ENCODE measurements at places on chromosomes 7 and 10.

DNA sequence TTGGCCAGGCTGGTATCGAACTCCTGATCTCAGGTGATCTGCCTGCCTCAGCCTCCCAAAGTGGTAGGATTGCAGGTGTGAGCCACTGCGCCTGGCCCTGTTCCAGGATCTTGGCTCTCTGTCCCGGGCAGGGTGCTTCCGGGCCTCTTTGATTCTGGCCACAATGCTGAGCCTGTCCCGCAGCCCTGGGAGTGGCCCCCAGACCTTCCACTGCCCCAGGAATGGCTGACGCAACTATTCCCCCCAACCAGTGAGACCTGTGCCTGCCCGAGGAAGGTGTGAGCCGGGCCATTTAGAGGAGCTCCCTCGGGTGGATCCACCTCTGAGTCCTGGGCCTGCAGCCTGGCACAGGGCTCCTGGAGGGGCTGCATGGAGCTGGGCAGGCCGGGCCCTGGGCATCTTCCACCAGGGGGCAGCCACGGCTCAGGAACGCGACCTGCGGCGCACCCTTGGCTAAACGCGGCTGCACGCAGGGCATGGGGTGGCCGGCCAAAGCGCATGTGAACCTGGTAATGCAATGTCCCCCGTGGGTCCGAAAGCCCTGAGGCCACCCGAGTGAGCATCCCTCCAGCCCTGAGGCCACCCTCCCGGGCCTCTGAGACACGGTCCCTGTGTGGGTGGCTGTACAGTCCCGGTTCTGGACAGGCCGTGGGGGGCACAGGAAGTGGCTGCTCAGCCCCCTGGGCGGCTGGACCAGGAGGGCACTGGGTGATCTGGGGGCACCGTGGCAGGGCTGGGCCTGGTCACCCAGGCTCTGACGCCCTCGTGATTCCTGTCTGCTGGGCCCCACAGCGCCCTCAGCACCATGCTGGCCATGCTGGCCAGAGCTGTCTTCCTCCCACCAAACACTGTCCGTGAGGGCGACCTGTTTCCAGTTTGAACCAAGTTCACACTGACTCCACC lies 24.8 kb downstream of the GRIFIN start:
- DNase-seq: peak; percentile 68

GRCh38 chr10:33476757-33477273 lies 142.3 kb upstream of the NRP1 start:
- no peak for DNase-seq

DNA sequence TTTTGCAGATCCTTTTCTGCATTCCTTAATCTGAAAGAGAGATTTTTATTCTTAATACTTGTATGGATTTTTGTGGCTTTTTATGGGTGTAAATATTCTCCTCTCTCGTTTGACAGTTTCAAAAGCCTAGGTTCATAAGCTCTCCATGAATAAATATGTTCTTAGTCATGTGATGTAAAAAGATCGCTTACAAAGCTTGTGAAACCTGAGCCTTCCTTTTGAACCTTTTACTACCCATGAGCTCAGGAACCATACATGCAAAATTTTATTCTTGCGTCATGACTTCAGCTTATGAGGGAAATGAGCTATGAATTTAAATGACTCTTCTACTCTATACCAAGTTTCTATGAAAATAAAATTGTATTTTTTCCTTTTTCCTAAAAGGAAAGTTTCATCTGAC lies 98.7 kb downstream of the POLL start:
- no peak for DNase-seq

DNA sequence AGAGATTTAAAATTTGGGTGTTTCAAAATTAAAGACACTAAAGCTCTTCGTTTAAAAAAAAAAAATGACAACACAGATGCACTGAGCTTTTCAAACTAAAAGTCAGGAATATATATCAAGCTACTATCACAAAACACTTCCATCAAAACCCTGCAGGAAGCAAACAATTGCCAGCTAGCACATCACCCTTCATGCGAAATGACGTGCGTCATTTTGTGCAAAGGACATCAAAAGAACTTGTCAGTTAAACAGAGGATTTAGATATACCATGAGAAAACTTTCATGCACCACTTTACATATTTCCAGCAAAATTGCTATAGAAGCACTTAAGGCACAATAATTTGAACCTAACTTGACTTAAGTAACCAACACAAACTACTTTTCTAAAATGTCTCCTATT lies 264.7 kb downstream of the GRM8 start:
- DNase-seq: no peak

GRCh38 chr7:100093054-100093453 lies 4.3 kb downstream of the COPS6 start:
- no peak for DNase-seq

- no peak for DNase-seq
Measured at GRCh38 chr10:46254467-46254866, 32.3 kb upstream of the ANTXRL start.

DNA sequence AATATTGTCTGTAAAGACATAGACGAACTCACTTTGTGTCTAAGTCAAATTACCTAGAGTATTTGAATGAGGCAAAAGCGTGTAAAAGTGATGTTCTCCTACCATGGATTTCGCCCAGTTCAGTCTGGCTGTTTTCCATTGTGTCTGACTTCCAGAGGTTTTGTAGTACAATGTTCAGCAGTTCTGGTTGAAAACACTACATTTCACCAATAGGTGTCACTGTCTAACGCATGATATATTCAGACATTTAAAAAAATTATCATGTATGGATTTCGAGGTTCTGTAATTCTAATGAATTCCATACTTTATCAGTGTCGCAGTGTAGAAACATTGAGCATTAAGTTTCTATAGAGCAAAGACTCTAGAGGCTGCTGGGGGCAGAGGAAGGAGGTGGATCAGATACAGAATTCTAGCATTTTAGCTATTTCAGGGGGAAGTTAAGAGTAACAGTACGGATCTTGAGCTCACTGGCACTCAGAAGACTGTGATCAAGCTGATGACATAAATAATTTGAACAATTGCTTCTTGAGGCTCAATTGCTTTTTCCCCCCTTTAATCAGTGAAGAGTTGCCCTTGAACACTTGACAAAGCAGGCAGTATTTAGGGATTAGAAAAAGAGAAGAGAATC lies 196.9 kb upstream of the RHOBTB1 start:
- no peak for DNase-seq

- DNase-seq: no peak
Measured at GRCh38 chr7:131781-132482, 60.4 kb upstream of the FAM20C start.

- DNase-seq: no peak
Measured at GRCh38 chr10:5561704-5562645, 37.2 kb downstream of the CALML3 start.

DNA sequence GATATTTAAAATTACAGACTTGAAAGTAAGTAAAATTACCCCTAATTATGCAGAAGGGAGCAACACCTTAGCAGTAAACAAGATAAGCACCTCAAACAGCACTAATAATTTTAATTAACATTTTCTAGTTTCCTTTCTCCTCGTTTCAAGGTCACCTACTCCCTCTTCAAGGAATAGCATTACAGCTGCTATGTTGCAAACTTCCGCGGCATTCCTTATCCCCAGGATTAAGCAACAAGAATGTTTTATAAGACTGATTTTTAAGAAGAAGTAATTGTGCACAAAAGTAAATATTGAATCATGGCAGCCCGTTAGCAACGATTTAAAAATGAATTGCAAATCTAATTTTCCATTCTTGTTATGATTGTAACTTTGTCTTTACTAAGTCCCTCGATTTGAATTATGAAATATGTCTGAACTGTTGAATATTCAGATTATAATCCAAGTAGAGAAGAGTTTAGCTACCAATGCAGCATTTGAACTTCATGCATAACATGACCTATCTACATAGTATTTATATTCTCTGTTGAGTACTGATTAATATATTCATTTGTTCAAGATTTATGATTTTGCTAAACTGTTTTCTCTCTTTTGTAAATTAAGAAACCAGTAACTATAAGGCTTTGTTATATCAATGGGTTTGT lies 593.5 kb upstream of the MGMT start:
- DNase-seq: no peak

GRCh38 chr7:94394109-94394436 lies 622 bp upstream of the COL1A2 start:
- DNase-seq: no peak

DNA sequence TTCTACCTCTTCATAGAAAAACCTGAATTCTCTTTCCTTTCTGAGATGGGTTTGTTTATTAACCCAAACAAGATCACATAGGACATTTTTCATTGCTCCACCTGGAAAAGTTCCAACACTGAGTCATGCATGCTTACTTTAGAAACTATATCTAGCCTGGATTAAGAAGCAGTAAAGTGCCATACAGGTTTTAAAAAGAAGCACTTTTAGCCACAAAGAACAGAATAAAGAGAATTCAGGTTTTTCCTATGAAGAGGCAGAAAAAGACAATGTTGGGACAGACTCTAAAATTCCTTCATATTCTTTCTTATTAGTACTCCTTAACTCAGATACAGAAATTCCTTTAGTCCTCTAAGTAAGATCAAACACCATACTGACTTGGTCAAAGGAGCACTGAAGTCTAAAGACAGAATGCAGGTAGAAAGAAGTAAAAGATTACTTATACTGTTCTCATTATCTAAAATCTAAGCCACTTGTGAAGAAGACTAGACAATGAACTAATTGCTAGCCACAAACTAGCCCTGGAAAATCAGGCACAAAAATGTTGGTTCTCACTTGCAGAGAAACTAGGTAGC lies 241.3 kb downstream of the ANK3 start:
- no peak for DNase-seq

DNA sequence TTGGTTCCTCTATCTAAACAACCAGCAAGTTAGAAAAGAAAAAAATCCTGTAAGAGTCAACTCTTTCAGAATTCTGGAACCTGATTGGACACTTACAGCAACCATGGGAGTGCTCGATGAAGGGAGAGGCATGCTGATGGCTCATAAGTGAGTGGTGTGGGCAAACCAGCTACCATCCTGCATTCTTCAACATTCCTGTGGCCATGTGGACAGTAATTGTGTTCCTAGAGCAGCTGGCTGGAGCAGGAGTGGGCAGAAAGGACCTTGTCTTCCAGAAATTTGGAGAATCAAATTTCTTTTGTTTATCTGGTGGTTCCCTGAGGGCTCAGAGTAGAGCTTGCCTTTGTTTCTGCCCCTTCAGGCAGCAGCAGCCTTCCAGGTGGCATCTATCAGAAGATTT lies 22.5 kb upstream of the MYL7 start:
- DNase-seq: no peak

DNA sequence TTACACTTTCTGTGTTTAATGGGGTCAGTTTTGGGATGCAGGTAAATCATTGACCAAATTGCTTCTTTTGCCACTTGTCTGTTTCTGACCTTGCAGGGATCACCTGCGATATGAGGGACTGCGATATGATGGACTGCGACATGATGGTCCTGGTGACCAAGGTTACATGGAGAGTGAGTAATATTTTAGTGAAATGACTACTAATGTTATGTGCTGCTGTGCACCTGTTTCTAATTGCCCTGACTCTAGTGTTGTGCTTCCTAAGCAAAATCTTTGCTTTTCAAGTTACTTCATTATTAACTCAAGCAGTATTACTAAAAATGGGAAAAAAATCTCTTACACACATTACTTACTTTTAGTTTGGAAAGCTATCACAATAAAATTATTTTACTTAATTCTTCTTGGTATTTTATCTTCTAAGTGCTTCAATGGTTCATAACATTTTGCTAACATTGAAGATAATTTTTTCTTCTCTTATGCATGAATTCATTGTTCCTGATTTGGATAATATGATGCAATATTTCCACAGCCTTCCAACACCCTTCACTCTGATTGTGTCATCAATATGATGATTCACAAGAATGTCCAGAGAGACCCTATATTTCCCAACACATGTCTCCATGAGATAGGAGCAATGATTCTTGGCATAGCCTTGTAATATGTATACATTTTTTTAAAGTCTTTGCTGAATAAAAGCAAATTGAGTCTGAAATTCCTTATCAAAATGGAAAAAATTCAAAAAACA lies 306.2 kb upstream of the AKR1E2 start:
- DNase-seq: no peak

- DNase-seq: no peak
Measured at GRCh38 chr7:46153583-46153950, 232.5 kb upstream of the IGFBP3 start.

GRCh38 chr10:22633106-22633505 lies 81.3 kb downstream of the PIP4K2A start:
- no peak for DNase-seq

- no peak for DNase-seq
Measured at GRCh38 chr10:113214331-113214730, 264.3 kb downstream of the TCF7L2 start.

DNA sequence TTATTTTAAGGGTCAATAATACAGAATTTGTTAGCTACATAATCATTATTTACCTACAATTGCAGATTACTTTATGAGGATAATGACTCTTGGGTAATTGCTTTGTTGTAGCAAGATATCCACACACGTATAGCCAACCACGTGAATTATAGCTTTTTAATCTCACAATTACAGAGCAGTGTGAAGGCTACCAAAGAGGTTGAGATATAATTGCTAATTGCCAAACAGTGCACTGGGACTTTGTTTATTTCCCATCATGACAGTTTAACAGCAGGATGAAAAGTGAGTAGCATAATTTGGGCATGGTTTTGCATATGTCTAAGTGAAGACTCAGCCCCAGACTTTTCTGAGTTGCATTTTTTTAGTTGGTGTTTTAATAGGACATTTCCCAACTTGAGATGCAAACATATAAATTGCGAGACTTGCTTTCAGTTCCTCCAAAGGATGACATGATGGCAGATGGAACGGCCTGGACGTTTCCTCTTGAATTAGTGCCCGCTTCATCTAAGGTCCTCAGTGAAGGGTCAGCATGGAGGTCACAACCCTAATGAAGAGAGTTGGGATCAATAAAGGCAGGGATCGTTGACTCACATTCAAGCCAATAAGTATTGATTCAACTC lies 180.7 kb upstream of the GPR26 start:
- no peak for DNase-seq

GRCh38 chr10:107164992-107165391 lies 486 bp upstream of the SORCS1 start:
- DNase-seq: no peak

- no peak for DNase-seq
Measured at GRCh38 chr10:75709811-75710210, 278.4 kb downstream of the LRMDA start.

- DNase-seq: no peak
Measured at GRCh38 chr10:76398043-76398710, 966.8 kb downstream of the LRMDA start.

DNA sequence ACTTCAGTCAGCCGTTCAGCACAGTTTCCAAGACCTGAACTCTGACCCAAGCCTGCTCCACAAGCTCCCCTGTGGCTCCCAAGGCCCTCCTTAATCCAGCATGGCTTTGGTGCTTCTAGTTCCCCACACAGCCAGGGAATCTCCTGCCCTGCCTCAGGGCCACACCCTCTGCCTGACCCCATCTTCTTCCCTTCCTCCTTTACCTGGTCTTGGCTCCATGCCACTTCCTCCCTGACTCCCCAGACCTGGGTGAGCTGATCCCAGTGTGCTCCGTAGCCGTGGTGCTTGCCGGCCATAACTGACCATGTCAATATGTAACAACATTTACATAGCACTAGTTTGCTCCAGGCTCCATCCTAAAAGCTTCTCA lies 20.0 kb downstream of the TMEM273 start:
- no peak for DNase-seq

- no peak for DNase-seq
Measured at GRCh38 chr7:29316926-29317325, 122.4 kb downstream of the CHN2 start.

GRCh38 chr10:95242581-95243317 lies 48.1 kb downstream of the PDLIM1 start:
- no peak for DNase-seq
